ENCODE measurements at places on chromosomes 13 and 19.

GRCh38 chr13:52835071-52835839, 13.2 kb downstream of the PCDH8 start:
- DNase-seq, result no peak

DNA sequence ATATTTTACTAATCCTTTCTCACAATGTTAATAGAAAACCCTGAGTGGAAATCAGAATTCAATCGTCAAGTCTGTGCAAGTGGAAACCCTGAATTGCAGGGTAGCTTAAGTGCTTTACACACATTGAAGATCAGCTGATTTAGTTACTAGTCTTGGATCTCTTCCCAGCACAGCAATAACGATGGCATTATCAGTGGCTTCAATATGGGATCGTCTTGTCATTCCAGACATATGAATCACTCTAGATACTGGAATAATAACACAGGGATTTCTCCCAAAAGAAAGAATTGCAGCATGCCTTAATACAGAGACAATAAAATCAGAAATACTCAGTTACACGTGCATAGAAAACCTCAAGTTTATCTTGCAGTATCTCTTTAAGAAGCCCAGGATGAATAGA, 12.6 kb upstream of the METTL21C start:
- DNase-seq, result no peak

DNA sequence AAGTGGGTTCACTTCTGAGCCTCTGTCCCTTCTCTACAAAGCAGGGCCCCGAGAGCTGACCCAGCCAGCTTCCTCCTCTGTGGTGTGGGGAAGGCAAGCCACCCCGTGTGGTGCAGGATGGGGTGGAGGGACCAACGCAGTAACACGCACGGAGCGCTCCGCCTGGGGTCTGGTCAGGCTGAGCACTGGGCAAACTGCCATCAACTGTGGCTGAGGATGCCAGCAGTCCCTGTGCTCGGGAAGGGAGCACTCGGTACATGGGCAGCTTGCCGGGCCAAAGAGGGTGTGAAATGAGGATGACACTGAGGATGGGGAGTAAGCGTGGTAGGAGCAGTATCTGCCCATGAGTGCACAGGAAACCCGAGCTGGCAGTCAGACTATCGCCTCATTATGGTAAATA, 7.6 kb upstream of the GMIP start:
- DNase-seq, result no peak

DNA sequence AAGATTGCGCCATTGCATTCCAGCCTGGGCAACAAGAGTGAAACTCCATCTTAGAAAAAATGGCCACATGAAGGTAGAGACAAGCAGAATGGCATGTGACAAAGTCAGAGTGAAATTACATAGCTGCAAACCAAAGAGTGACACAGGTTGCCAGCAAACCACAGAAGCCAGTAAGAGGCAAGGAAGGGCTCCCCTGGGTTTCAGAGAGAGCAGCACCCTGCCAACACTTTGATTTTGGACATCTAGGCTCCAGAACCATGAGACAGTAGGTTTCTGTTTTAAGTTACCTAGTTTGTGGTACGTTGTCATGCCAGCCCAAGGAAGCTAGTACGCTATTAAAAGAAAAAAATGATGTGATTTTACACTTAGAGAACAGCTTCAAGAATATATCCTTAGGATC, 1.9 kb downstream of the NLRP4 start:
- no peak for DNase-seq

GRCh38 chr13:109979228-109979627, 192.8 kb upstream of the IRS2 start:
- no peak for DNase-seq

- DNase-seq, result no peak
These were observed 713.6 kb upstream of the MIR17HG start for GRCh38 chr13:90633849-90634248.

Measured in SW 1271 (cell line).